ENCODE measurements at places on chromosomes 3 and 15.

DNA sequence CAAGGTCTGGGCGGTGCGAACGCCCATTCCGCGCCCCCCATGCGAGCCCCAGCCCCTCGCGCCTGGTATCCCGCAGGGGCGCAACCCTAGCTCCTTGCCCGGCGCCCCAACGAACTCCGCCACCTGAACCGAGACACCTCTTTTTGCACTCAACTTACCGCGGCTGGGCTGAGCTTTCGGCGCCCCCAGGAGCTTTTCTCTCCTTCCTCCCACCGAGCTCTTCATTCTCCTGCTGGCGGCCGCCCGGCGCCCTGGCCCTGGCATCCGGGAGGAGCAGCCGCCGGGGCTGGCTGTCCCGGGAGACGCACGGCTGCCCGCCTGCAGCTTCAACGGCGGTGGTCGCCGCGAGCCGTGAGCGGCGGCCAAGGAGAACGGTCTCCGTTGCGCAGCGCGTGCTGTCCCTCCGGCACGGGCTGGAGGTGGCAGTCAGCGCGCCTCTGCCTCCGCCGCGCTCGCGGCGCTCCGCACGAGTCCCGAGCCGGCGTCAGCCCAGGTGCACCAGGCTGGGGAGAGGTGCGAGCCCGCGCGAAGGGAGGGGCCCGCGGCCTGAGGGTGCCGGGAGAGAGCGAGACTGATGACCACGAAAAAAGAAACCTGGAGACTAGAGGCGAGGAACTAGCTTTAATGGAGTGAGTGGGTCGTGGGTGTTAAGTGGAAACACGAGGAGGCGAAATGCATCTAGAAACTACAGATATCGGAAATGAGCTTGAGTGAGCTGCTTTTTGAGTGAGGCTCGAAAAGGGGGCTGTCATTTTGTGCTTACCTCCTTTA lies 621.5 kb upstream of the ZNF385D start:
- DNase-seq: no peak

DNA sequence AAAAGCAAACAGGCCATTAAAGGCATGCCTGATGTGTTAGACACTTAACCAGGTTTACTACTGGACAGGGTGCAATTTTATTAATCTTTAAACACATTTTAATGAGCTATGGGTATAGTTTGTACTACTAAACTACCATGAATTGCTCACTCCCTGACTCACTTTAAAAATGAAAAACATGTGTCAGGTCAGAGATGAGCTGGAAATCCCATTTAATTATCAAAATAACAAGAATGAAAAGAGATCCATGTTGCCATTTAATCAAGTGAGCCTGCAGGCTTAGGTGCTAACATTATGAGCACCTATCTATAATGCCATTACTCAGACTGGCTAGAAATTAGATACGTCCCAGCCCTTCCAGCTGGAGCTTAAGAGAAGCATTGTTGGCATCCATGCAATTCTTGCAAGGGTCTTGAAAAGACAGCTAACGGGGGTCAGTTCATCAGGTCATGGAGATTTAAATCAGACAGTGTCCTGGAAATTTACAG lies 224.4 kb downstream of the THRB start:
- no peak for DNase-seq

DNA sequence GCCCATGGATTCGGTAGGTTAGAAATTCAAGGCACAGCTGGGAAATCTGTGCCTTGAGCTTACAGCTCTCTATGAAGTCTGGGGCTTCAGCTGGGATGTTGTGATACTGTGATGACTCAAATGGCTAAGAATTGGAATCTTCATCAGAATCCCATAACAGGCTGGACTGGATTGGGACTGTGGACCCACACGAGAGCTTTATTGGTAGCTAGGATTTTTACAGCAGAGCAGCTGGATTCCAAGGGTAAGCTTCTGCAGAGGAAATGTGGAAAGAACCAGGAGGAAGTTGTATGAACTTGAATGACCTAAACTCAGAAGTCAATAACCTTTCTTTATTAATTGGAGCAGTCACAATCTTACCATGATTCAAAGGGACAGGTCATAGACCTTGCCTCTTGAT lies 1187.1 kb downstream of the ROBO1 start:
- no peak for DNase-seq

DNA sequence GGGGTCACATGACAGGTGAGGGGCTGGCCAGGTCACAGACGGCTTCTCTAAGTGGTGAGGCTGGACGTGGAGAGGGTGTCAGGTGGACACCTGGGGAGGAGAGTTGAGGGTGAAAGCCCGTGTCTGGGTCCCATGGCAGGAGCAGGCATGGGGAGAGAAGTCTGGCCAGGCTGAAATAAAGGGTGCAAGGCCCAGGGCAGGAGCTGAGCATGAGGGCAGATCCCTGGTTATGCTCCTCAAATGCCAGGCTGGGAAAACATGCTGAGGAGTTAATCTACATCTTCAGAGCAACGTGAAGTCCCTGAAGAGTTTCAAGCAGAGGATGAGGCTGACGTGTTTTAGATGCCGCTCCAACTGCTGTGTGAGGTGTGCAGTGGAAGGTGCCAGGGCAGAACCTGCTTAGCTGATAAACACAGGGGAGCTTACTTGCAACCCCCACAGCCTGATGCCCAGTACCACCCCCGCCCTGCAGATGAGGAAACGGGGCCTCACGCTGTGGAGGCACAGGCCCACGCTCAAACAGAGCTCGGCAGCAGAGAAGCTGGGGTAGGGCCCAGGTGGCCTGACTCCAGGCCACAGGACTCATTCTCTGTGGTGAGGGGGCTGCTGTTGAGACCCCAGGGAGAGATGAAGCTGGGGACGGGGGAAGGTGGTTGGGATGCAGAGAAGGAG lies 40.5 kb downstream of the HCN4 start:
- no peak for DNase-seq

- no peak for DNase-seq
Observed at GRCh38 chr3:140276703-140277102, 341.7 kb downstream of the CLSTN2 start.

Data from stimulated activated CD4-positive, alpha-beta T cell treated with anti-CD3 and anti-CD28 coated beads, Interleukin-4, amount 100 ng/mL, for 1 hour (primary cell).